ENCODE measurements at places on chromosomes 5 and 9.

GRCh38 chr5:59279979-59280378 lies 613.5 kb downstream of the PDE4D start:
- DNase-seq: no peak

- no peak for DNase-seq
These were observed 78.4 kb upstream of the PTGER4 start for GRCh38 chr5:40601198-40601868.

DNA sequence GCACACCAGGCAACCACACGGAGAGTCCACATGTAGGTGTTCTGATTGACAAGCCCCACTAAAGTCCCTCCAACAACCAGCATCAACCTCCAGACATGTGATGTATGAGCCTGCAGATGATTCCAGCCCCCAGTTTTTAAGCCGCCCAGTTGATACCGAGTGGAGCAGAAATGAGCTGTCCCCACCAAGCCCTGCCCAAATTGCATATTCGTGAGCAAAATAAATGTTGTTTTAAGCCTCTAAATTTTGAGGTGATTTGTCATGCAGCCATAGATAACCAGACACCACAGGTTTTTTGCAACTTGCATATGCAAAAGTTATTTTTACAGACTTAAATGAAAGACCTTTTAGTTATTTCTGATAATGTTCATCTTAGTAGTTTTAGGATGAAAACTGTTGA lies 187.7 kb downstream of the PIK3R1 start:
- DNase-seq: no peak

DNA sequence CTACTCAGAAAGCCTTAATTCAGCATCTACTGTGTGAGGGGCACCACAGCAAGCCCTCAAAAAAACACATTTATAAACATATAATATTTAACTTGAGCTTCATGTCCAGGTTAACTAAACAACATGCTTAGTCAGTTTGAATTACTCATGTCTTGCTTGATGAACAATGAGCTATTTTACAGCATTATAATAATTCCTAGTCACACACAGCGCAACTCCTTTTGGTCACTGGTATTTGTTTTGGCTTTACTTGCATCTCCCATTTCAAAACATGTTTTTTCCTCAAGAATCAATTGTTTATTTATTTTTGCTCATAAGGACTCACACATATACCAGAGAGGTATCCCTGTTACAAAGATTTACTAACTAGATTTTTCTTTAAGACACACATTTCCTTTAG lies 616.7 kb upstream of the DAB2 start:
- no peak for DNase-seq

GRCh38 chr9:114775981-114776380 lies 29.9 kb downstream of the TNFSF15 start:
- no peak for DNase-seq

DNA sequence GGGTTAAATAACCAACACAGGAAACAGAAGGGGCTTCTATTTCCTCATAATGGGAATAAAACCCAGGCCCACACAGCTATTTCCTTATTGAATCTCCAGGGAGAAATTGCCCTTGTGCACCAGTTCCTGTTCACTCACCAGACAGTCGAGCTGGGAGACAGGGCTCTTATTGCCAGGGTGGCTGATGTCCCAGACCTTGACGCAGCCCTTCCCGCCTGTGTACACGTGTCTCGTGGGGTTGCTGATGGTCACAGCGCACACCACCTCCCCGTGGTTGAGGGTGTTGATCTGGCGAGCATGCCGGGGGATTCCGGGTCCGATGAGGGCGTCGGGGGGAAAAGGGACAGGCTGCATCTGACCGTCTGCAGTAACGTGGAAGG lies 96.5 kb downstream of the TLE1 start:
- peak; percentile 48 for DNase-seq

DNA sequence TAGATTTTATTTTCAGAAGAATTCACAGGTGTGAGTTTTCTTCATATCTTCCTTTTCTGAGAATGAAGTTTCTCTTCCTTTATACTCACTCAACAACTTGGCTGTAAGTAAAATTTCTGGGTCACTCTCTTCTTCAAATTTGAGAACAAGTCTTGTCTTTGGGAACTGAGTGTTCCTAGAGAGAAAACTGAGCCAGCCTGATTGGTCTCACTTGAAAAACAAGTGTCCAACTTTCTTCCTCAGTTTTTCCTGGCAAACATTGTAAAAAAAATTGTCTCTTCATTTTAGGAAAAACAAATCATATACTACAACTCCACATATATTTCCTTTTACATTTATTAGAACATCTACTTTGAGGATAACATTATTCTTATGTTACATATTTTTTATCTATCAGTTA lies 156.1 kb upstream of the GHR start:
- DNase-seq: no peak

GRCh38 chr9:85502815-85503655 lies 238.7 kb downstream of the AGTPBP1 start:
- no peak for DNase-seq

DNA sequence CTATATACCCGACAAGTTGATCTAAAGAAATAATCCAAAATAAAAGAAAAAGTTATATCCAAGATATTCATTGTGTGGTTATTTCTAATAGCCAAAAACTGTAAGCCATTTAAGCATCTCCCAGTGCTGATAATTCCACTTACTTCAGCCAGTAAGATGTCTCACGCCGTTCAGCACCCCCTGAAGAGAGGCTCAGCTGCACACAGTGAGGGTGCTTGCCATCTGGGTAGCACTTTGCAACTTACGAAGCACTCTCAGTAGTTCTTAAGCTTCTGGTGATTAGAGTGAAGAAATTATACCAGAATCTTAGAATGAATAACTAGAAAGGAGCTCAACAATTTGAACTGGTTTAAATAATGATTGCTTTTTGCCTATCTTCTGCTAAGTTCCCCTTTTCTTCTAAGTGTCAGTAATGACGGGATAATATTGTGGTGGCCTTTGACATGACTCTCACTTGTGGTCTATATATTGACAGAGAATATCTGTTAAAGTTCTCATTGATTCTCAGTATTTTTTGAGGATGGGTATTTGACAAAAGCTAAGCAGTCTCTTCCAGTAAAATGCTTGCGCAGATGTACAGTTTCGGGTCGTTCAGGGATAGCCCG lies 26.2 kb upstream of the LTC4S start:
- DNase-seq: no peak

- no peak for DNase-seq
These were observed 97.9 kb downstream of the FSTL4 start for GRCh38 chr5:133514456-133514855.

DNA sequence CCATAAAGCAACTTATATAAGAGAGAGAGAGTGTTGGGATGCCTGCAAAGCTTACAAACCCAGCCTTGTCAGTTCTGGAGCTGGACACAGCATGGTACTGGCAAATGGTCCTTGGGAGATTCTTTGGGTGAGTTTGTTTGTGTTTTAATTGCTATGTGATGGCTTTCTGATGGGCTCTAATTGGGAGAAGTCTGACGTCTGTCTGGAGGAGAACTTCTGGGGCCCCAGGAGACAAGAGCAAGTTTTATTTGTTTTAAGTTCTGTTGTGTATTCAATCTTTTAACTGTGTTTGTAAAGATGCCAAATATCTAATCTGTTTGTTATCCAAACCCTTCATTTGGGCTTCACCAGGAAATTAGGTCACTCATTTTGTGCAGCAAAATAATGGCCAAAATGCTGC lies 50.3 kb upstream of the AFAP1L1 start:
- DNase-seq: no peak

- no peak for DNase-seq
These were observed 21.4 kb downstream of the PTPN3 start for GRCh38 chr9:109476642-109477257.

- DNase-seq: peak; percentile 58
These were observed 23.4 kb downstream of the DMRTA1 start for GRCh38 chr9:22469928-22470544.

GRCh38 chr5:77177576-77177975 lies 32.9 kb upstream of the PDE8B start:
- no peak for DNase-seq

GRCh38 chr5:125549322-125549911 lies 803.0 kb upstream of the ZNF608 start:
- DNase-seq: no peak

DNA sequence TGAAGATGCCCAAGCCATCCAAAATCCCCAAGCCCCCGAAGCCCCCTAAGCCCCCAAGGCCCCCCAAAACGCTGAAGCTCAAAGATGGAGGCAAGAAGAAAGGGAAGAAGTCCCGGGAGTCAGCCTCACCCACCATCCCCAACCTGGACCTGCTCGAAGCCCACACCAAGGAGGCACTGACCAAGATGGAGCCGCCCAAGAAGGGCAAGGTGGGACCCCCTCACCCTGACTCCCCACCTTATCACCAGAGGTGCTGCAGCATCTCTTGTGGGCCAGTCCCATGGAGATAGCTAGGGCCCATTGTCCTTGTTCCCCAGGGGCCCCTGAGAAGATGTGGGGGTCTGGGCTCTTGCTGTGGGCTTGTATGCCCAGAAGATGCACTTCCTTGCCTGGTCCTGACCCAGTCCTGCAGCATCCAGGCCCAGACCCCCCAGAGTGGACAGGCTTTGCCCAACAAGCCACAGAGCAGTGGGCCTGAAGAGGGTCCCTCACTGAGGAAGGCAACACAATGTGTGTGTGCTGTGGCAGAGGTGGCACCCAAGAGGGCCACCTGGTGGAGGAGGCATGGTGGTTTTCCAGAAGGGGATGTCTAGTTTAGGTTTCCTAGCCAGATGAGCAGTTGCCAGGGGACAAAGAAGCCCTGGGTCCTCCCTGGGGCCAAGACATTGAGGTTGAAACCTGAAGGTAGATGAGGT lies 84.1 kb downstream of the PHF2 start:
- no peak for DNase-seq

DNA sequence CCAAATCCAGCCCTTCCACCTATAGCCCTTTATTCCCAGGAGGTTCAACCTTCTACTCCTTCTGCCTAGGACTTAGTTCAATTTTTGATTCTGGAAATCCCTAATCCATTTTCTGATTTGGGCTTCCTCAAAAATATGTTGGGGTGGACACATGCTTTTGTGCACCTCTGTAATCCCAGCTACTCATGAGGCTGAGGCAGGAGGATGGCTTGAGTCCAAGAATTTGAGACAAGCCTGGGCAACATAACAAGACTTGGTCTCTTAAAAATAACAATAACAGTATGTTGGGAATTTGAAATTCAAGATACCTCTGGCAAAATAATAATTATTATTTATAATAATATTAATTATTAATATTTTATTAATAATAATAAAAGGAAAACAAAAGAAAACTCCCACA lies 188.7 kb upstream of the TLE4 start:
- no peak for DNase-seq

GRCh38 chr9:125959951-125960619 lies 212.9 kb downstream of the PBX3 start:
- no peak for DNase-seq

- peak; percentile 73 for DNase-seq
These were observed 13.2 kb upstream of the AQP7 start for GRCh38 chr9:33415501-33416038.

GRCh38 chr9:34982361-34982760 lies 7.2 kb upstream of the DNAJB5 start:
- peak; percentile 89 for DNase-seq

DNA sequence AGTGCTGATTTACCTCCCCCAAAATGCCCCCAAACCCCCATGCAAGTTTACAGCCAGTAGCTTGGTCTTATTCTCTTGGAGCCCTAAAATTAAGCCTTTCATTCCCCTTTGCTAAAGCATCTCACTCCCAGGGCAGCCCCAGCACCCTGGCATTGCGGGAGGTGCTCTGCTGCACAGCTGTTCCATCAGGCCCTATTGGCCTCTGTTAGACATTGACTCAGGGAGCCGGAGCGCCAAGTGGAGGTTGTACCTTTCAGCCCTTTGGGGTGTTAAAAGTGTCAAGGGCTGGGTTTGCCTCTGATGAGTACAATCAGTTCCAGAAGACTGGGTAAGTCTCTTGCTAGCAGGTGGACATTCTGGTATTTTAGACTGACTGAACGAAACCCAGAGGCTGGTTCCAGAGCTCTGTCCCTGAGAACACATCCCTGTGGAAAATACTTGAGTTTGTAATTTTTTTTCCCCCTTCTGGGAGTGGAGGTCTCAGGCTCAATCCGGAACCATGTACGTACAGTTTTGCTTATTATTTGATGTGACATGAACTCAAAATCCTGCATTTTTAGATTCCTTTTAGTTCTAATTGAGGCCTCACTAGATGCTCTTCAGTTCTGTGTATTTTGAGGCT lies 102.4 kb downstream of the UBE2R2 start:
- no peak for DNase-seq

GRCh38 chr5:118557251-118557661 lies 431.1 kb downstream of the DTWD2 start:
- no peak for DNase-seq

DNA sequence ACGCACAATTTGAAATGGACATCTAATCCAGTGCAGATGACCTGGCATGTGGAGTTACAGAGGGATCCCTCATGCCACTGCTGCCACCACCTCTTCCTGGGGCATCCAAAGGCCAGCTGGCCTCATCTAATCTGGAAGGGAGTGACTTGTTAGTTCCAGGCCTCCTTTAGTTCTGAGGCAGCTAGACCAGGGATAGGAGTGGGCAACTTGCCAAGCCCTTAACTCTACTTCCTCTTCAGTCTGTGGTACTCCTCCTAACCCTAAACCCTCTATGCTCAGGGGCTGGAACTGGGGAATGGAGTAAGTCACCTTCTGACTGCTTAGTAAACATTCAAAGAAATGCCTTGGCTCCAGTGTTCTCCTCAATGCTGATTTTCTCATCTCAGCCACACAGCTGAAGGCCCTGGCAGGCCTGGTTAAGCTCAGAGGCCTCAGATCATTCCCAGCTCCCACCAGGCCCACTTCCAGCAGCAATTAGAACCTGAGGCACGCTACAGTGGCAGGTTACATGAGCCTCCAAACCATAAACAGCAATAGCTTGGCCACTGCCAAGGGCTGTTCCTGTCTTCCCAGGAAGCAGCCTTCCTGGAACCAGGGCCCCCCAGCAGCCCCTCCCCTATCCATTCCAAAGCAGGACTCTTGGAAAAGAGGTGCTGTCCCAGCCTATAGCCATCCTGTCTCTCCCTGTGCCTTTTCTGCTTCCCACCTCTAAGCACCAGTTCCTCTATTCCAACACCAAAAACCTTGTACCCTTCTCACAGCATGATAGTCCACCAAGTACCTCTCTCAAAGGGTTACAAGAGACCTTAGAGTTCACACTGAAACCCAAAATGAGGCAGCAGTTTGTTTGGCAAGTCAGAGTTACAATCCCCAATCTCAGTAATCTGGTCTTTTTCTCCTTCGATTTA lies 2.0 kb downstream of the EIF4EBP3 start:
- peak; percentile 52 for DNase-seq

DNA sequence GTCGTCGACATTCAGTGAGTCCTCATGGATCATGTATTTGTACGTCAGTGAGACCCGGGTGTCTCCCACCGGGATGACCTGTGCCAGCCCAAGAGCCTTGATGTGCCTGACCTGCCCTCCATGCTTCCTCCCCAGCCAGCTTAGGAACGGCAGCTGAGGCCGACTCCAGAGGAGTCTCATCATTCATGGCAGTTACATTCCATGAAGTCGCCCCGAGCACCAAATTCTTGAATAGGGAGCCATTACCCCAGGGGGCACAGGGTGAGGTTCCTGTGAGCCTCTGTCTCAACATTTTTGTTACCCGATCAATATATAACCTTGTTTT lies 67.8 kb downstream of the ZNF354C start:
- no peak for DNase-seq

- DNase-seq: no peak
These were observed 15.7 kb upstream of the GDA start for GRCh38 chr9:72133365-72134035.
